ENCODE measurements at places on chromosomes 4 and X. TPM values are rescaled to one million over a fixed set of nuclear protein-coding genes. Genes with fewer than 3 reads are reported as not detected.

PNMA5 gene
- not detected for total RNA-seq

- no peaks in the 10 kb centered on the region for H3K4me1 ChIP-seq
- no peak overlapping the region for H3K27ac ChIP-seq
- no peak overlapping the region for H3K4me3 ChIP-seq
- no peaks in the 10 kb centered on the region for H3K27me3 ChIP-seq
- no peaks in the 10 kb centered on the region for H3K36me3 ChIP-seq
These were observed 74.3 kb downstream of the WFS1 start for GRCh38 chr4:6343939-6344408.

DNA sequence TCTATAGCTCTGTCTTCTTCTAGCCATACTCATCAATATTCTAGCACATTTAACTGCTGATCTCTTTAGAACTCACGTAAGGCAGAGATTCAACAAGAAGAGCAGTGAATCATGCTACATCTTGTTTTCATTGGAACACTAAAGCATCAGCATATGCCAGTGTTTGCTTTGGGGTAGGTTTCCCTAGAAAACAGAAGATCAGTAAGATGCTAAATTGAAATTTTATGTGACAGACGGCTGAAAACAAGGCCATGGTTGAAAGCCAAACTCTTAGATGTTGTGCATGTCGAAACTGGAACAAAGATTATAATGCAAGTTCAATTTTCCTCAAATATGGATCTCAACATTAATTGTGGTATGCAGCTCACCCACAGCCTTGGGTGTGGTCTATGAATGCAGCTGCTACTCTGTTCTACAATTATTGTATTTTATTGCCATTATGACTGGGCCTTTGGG, 107.6 kb downstream of the PDLIM5 start:
- H3K27ac ChIP-seq, result no peak overlapping the region
- H3K36me3 ChIP-seq, result peaks cover 3% of the 10 kb centered on the region
- no peaks in the 10 kb centered on the region for H3K4me1 ChIP-seq
- H3K27me3 ChIP-seq, result no peaks in the 10 kb centered on the region
- H3K4me3 ChIP-seq, result no peak overlapping the region

RRH gene
- total RNA-seq, result 0.21 TPM

DNA sequence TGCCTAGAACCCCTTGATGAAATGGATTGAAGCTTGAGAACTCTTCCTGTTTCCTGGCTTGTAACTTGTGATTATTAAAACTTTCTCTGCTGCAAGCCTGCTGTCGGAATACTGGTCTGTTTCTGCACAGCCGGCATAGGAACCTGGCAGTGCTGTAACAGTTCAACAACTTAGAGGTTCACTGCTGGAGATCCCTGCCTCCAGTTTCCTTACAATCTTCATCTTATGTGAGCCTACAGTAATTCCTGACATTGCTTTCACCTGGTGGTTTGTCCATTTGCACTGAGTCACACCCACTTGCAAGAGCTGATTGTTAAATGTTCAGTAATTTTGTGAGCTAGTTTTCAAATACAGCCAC, 1.3 kb upstream of the SEPSECS start:
- peak overlapping the region; percentile 80 for H3K27ac ChIP-seq
- peaks cover 3% of the 10 kb centered on the region for H3K4me1 ChIP-seq
- no peak overlapping the region for H3K4me3 ChIP-seq
- DNase-seq, result peak; percentile 54
- no peaks in the 10 kb centered on the region for H3K27me3 ChIP-seq

TRAM1L1 gene
- total RNA-seq, result 1.8 TPM

GRCh38 chr4:15986907-15987306, 23.9 kb upstream of the FGFBP2 start:
- H3K4me3 ChIP-seq, result no peak overlapping the region
- no peaks in the 10 kb centered on the region for H3K4me1 ChIP-seq
- no peaks in the 10 kb centered on the region for H3K27me3 ChIP-seq
- H3K27ac ChIP-seq, result no peak overlapping the region
- H3K36me3 ChIP-seq, result no peaks in the 10 kb centered on the region

CMC4 gene
- total RNA-seq, result 9.5 TPM

GRCh38 chrX:97938706-97939105, 1055.0 kb downstream of the RPA4 start:
- no peaks in the 10 kb centered on the region for H3K36me3 ChIP-seq
- peak; percentile 4 for DNase-seq
- no peak overlapping the region for H3K4me3 ChIP-seq
- peaks cover 17% of the 10 kb centered on the region for H3K27me3 ChIP-seq
- peaks cover 2% of the 10 kb centered on the region for H3K4me1 ChIP-seq
- H3K27ac ChIP-seq, result no peak overlapping the region

GRCh38 chr4:76001700-76002099, 5.6 kb downstream of the CXCL9 start:
- no peak overlapping the region for H3K4me3 ChIP-seq
- peaks cover 4% of the 10 kb centered on the region for H3K27me3 ChIP-seq
- H3K36me3 ChIP-seq, result no peaks in the 10 kb centered on the region
- no peaks in the 10 kb centered on the region for H3K4me1 ChIP-seq
- DNase-seq, result no peak

DNA sequence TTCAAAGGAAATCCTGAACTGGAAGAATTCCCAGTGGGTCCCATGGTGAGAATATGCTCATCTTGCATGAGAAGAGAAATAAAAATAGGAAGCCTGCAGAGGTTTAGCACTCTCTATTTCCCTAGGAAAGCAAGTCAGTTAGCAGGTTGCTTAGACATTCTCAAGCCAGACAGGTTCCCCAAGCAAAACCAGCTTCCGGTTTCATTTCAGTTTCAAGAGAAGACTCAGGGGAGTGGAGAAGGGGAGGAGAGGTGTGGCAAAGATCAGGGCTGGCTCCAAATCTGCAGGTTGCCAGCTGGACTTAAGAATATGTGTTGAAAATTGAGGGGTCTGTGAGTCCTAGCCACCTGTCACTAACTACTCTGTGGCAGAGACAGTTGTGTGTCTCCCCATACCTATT, 107.5 kb downstream of the CLNK start:
- H3K4me1 ChIP-seq, result no peaks in the 10 kb centered on the region
- H3K4me3 ChIP-seq, result no peak overlapping the region
- H3K36me3 ChIP-seq, result no peaks in the 10 kb centered on the region
- DNase-seq, result no peak

GRCh38 chr4:67054896-67055295, 490.4 kb downstream of the CENPC start:
- no peaks in the 10 kb centered on the region for H3K4me1 ChIP-seq
- no peak for DNase-seq

GRCh38 chrX:252244-252956, 28.8 kb upstream of the PLCXD1 start:
- no peak overlapping the region for H3K27ac ChIP-seq
- no peaks in the 10 kb centered on the region for H3K36me3 ChIP-seq
- peak; percentile 3 for DNase-seq
- H3K4me1 ChIP-seq, result no peaks in the 10 kb centered on the region
- H3K4me3 ChIP-seq, result no peak overlapping the region
- no peaks in the 10 kb centered on the region for H3K27me3 ChIP-seq

DNA sequence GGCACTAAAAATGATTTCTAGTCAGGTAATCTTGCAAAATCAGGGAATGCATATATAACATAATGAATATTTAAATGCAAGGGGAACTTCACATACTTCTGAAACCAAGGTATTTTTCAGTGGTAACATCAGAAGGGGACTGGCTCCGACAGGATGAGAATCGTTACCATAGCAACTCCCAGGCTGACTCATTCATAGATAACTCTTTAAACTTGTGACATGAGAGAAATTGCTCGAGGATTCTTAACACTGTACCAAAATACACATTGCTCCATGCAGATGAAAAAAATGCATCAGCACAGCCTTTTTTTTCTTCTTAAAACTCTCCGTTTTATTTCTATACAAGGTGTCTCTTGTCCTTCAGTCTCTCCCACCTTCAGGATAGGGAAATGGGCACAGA, 114.3 kb downstream of the GABRB1 start:
- no peak overlapping the region for H3K27ac ChIP-seq
- H3K27me3 ChIP-seq, result no peaks in the 10 kb centered on the region
- H3K4me3 ChIP-seq, result no peak overlapping the region
- no peaks in the 10 kb centered on the region for H3K36me3 ChIP-seq

EDNRA gene
- total RNA-seq, result 99.7 TPM

GRCh38 chrX:101958139-101958538, 26.3 kb upstream of the ZMAT1 start:
- H3K4me1 ChIP-seq, result no peaks in the 10 kb centered on the region
- H3K36me3 ChIP-seq, result no peaks in the 10 kb centered on the region
- no peak for DNase-seq
- H3K27ac ChIP-seq, result no peak overlapping the region

DNA sequence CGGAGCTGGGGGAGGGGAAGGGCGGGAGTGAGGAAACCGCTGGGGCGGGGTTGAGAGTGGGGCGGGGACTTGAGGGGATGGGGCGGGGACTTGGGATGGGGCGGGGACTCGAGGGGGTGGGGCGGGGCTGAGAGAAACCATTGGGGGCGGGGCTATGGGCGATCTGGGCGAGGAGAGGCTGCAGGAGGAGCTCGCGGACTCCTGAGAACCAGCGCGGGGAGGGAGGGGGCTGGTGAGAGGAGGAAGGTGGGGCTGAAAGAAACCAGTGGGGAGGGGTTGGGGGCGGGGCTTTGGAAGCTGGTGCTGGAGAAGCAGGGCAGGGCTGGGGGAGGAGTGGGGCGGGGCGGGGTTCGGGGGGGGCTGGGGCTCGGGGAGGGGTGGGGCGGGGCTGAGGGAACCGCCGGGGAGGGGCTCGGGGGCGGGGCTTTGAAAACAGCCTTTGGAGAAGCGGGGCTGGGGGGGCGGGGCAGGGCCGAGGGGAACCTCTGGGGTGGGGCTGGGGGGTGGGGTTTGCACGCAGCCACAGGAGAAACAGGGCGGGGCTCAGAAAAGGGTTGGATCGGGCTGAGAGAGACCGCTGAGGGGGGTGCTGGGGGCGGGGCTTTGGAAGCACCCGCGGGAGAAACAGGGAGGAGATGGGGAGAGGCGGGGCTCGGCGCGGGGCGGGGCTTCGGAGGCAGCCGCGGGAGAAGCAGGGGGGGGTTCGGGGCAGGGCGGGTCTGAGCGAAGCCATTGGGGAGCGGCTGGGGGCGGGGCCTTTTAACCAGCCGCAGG, 777 bp upstream of the EOLA2 start:
- H3K27me3 ChIP-seq, result no peaks in the 10 kb centered on the region
- H3K4me3 ChIP-seq, result no peak overlapping the region
- H3K4me1 ChIP-seq, result no peaks in the 10 kb centered on the region
- H3K36me3 ChIP-seq, result peaks cover 2% of the 10 kb centered on the region

TBX22 gene
- not detected for total RNA-seq

DNA sequence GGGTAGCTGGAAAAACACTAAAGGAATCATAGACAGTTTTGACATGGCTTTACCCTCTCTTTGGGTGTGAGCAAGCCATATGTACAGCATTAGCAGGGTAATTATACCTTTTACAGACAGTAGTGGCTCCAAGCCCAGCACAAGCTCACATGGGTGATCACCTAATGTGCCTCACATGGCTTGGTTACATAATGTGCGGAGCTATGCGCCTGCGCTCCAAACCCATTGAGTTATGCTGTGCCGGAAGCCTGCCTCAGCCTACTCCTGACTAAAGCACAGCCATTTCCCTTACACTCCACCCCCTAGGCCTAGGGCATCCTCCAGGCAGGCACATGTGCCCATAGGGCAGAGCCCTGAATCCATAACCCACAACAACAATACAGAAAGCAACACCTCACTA, 6.5 kb upstream of the TSPAN5 start:
- H3K36me3 ChIP-seq, result no peaks in the 10 kb centered on the region
- no peak overlapping the region for H3K4me3 ChIP-seq
- no peaks in the 10 kb centered on the region for H3K27me3 ChIP-seq
- DNase-seq, result no peak
- H3K4me1 ChIP-seq, result no peaks in the 10 kb centered on the region
- no peak overlapping the region for H3K27ac ChIP-seq

HTN3 gene
- total RNA-seq, result not detected

DNA sequence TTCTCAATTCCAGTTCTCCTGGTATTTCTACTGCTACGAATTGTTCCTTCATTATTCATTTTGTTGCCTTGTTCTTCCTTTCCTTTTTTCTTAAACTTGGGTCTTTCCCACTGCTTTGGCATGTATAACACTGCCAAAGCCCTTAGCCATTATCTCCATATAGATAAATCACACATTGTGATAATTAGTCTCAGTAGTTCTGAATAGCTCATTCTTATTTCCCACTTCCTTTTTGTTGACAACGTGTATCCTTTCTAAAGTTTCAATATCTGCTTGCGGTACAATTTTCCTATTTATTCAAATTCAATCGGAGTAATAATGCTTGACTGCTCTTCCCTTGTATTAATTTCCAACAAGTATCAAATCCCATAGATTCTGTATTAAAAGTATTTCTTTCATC, 14.5 kb upstream of the CAMK2D start:
- H3K4me1 ChIP-seq, result no peaks in the 10 kb centered on the region
- no peaks in the 10 kb centered on the region for H3K36me3 ChIP-seq
- H3K4me3 ChIP-seq, result no peak overlapping the region
- no peak overlapping the region for H3K27ac ChIP-seq
- no peaks in the 10 kb centered on the region for H3K27me3 ChIP-seq

DNA sequence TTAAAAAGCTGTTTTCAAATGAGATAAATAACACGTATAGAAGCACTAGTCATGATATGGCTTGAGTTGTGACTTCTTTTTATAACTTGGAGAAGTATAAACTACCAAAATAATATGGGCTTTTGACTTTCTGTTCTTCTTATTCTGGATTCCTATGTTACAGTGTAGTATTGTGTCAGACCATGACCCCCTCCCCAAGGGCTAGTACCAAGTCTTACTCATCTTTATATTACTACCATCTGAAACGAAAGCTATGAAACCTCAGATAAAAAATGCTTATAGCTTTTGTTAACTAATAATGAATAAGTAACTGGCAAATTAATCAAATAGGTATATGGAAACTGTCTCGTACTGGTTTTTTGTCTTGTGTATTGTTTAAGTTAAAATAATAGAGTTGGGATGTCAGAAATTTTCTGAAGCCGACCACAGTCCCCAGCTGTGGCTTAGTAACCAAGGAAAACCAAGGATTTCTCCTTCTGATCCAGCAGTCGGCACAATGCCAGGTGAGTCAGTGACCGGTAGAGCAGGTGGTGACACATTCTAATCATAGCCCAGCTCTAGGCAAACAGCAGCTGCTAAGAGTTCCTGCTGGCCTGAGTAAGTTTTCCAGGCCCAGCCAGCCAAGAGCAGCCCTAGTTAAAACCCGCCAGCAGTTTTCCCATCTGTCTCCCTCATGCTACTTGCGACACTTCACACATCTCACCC, 163.3 kb upstream of the PRDX4 start:
- no peak overlapping the region for H3K4me3 ChIP-seq
- H3K27ac ChIP-seq, result no peak overlapping the region
- peak; percentile 51 for DNase-seq
- no peaks in the 10 kb centered on the region for H3K27me3 ChIP-seq
- H3K36me3 ChIP-seq, result no peaks in the 10 kb centered on the region

GRCh38 chr4:236028-236427, 69.2 kb downstream of the ZNF732 start:
- no peak overlapping the region for H3K27ac ChIP-seq
- H3K4me3 ChIP-seq, result no peak overlapping the region
- H3K27me3 ChIP-seq, result no peaks in the 10 kb centered on the region
- no peak for DNase-seq
- H3K4me1 ChIP-seq, result no peaks in the 10 kb centered on the region
- peaks cover 3% of the 10 kb centered on the region for H3K36me3 ChIP-seq

GRCh38 chr4:142719854-142720541, 126.1 kb downstream of the INPP4B start:
- no peaks in the 10 kb centered on the region for H3K4me1 ChIP-seq
- H3K27me3 ChIP-seq, result no peaks in the 10 kb centered on the region
- H3K4me3 ChIP-seq, result no peak overlapping the region
- H3K27ac ChIP-seq, result no peak overlapping the region
- peak; percentile 28 for DNase-seq
- no peaks in the 10 kb centered on the region for H3K36me3 ChIP-seq

SCD5 gene
- 21.4 TPM for total RNA-seq
